ENCODE measurements at places on chromosomes 4 and X.
A peak's percentile ranks its signal among the peaks of the same experiment; 100 is the strongest.

DNA sequence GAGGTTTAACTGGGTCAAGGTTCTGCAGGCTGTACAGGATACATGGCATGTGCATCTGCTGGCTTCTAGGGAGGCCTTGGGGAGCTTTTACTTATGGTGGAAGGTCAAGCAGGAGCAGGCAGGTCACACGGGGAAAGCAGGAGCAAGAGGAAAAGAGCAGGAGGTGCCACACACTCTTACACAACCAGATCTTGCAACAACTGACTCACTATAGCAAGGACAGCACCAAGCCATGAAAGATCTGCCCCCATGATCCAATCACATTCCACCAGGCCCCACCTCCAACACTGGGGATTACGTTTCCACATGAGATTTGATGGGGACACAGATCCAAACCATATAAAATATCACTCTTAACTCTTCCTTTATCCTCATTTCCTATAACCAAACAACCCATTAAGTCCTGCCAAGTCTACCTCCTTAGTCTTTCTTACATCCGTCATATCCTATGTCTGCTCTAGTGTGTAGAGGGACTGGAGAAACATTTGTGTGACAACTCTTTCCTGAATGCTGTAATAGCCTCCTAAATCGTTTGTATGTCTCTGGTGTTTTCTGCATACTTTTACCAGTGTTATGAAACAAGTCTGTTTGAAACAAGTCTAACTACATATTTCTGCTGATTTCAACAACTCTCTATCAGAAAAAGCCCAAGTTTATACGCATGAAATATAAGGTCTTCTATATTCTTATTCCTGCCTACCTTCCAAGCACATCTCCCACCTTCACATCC, 8.3 kb upstream of the RAP2C start:
- peak; percentile 37 for DNase-seq

DNA sequence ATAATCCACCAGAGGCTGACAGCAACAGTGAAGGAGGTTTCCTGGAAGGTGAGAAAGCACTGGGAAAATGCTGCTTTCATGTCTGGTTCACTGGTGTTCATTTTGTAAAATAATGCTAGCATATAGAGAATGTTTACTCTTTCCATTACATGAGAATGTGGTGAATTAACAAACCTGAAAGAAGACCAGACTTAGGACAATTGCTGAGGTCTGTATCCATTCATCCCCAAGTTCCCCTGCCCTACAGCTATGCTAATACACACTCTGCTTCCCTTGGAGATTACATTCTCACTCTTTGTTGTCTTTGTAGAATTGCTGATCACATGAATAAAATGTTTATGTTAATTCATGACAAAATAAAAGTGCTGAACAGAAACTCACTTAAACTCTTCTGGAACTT, 99.5 kb downstream of the ARHGAP6 start:
- DNase-seq: no peak

DNA sequence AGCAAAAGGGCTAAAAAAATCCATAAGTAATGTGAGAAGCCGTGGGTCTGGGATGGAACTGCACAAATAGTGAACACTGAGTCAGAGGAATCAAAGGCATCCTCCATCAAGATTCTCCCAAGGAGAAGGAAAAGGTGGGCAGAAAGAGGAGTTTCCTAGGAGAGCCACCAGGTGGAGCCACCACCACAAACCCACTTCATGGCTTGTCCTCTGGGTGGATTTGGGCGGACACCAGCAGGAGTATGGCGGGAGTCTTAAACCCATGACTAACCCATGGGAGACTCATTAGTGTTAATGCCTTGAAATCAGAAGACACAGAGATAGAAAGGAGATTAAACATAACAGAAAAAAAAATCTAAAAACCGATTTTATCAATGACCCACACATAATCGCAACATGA, 147.7 kb downstream of the SH3KBP1 start:
- peak; percentile 64 for DNase-seq

- no peak for DNase-seq
These were observed 190.1 kb upstream of the HS3ST1 start for GRCh38 chr4:11618666-11619282.

DNA sequence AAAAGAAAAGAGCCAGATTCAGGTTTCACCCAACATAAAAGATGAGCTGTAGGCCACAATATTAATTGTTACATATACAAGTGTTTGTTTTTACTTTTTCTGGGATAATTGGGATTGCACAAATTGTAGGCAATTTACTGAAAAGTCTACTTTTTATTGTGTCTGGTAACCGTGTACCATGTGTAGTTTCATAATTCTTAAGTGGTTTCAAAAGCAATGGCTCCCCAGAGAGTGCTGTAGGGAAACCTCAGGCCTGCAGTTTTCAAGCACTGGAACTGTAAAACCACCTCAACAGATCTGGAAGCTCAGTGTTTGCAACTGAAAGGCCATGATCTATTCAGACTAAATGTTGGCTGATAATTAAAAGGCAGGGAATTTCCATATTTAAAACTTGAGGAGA, 53.9 kb upstream of the MMAA start:
- DNase-seq: no peak

DNA sequence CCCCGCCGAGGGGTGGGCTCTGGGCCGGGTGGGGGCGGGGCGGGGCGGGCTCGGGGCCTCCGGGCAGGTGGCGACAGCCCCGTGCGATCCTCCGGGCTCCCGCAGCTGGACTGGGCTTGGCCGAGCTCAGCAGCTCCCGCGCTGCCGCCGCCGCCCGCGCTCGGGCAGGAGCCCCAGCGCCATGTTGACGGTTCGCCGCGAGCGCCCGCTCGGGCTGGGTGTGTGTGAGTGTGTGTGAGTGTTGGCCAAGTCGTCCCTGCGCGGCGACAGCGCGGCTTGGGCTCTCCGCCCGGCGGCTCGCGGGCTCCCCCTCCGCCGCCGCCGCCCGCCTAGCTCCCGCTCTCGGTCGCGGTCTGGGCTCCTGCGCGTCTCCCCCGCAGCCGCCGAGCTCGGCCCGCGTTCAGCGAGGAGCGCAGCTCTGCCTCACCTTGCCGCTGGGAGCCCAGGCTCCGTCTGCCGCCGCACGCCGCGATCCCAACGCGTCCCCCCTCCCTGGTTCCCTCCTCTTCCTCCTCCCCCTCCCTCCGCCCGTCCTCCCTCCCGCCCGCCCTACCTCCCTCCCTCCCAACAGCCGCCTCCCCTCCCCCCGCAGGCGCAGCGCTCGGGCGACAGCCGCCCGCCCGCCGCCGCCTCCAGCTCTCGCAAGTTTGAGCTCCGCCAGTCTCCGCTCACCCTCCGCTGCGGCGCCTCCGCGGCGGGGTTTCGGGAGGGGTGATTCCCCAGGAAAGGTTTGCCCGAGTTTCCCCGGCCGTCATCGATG, at the start of gene BCOR:
TSS of gene BCOR (minus strand) at position 455 of the 760 bp plus-strand sequence. CDS start 20,029 bp downstream, outside the sequence.
- DNase-seq: peak; percentile 55

DNA sequence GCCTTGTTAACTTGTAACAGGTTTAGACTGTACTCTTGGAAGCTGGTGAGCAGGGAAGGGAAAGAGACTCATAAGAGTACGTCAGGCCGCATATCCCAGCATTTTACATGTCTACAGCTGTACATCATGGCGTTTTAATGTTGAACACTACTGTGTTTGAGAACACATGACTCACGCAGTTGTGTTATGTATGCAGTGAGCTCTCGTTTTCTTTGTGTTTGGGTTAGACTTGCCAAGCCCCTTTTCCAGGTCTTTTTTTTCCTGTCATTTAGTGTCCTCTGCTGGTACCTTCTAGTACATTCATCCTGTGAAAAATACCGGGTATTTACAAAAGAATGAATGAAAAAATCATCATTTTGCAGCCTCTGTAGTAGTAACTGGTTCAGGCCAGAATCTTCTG, 35.3 kb downstream of the SMS start:
- peak; percentile 74 for DNase-seq

- no peak for DNase-seq
These were observed 114.9 kb downstream of the EFHC2 start for GRCh38 chrX:44228621-44229020.

GRCh38 chrX:3589474-3589873, 124.0 kb downstream of the PRKX start:
- no peak for DNase-seq

DNA sequence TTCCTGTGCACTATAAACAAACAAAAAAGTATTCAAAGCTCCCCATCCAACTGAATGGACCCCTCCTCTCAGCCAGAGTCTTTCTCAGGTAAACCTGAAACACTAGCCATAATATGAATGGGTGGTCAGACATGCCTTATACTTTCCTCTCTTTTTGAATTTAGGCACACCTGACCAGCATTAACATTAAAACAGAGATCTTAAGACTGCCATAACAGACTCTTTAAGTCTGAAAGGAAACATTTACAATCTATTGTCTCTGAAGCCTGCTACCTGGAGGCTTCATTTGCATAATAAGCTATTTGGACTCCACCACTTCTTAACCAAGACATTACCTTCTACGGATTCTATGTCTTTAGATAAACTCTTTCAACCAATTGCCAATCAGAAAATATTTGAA, 56.9 kb upstream of the SPIN4 start:
- no peak for DNase-seq

DNA sequence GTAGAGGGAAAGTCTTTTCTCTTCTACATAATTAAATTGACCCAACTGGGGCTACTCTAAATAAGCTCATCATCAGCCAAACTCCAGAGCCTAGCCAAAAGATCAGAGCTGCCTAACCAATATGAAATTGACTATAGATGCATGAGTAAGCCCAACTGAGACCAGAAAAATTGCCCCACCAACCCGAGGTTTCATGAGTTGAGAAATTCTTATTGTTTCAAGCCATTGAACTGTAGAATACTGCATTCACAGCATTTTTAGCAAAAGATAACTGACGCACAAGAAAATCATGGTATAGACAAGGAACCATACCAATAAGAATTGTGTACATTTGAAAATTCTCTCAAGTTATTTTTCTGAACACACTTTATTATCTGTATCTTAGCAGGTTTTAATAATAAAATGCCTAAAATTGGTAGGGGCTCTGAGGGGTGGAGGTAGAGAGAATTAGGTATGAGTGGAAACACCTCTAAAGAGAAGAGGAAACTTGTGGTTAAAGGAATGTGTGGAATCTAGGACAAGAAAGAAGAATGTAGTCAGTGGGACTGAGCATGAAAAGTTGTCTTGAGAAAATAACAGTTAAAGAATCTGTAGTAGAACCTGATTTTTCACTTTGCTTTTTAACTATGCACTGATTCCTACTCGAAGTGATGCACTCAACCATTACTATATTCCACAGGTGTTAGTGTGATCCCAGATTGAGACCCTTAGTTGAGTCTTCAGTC, 200.9 kb upstream of the PPP1R2C start:
- DNase-seq: peak; percentile 30

GRCh38 chr4:183571350-183571941, 66.6 kb downstream of the ING2 start:
- DNase-seq: peak; percentile 78

- peak; percentile 64 for DNase-seq
These were observed 31.2 kb downstream of the CCNI start for GRCh38 chr4:77044461-77045150.

DNA sequence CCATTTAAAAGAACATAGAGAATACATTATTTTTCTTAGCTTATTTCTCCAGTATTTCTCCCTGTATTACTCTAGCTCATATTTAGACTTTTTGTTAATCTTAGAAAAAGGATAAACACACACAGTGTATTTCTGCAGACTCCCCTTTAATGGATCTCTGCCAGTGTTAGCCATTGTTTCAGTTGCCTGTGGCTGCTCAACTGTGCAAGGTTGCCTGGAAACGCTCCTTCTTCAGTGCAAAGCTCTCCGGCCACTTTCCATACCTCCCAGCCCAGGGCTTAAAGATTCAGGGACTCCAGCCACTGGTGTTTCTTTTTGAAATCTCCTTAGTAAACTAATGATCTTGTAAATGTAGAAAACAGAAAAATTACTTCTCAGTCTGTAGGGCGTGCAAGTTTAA, 104.9 kb downstream of the SLIT2 start:
- peak; percentile 37 for DNase-seq

- DNase-seq: peak; percentile 10
These were observed 244.5 kb upstream of the SPANXN1 start for GRCh38 chrX:145002771-145003170.

DNA sequence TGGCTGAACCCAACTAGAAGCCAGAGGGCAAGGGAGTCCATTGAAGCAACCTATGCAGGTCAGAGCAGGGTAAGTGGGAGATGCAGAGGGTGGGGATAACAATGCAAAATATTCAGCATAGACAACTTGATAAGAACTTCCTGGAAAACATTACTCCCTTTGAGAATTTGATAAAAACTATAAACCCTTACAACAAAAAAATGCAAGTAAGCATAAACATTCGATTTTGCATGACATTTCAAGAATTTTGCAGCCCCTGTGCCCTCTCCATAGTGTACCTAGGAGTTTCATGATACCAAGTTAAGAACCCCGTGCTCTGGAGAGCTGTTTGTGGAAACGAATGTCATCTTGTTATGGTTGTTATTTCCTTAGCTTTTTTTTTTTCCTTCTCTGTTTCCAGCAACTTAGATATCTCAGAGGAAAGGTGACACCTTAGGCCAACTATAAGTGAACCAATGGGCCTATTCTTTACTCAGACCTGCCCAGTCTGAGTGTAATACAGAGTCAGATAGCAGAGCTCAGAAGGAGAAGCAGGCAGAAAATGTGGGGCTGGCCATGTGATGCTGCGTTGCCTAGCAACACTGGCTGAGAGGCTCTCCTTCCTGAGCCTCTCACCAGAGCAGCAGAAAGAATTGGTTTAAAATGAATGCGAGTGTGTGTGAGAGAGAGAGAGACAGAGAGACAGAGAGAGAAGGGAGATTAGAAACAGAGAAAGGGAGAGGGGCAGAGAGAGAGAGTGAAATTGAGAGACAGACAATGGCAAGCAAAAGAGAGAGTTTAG, 36.7 kb upstream of the GABRQ start:
- DNase-seq: no peak

DNA sequence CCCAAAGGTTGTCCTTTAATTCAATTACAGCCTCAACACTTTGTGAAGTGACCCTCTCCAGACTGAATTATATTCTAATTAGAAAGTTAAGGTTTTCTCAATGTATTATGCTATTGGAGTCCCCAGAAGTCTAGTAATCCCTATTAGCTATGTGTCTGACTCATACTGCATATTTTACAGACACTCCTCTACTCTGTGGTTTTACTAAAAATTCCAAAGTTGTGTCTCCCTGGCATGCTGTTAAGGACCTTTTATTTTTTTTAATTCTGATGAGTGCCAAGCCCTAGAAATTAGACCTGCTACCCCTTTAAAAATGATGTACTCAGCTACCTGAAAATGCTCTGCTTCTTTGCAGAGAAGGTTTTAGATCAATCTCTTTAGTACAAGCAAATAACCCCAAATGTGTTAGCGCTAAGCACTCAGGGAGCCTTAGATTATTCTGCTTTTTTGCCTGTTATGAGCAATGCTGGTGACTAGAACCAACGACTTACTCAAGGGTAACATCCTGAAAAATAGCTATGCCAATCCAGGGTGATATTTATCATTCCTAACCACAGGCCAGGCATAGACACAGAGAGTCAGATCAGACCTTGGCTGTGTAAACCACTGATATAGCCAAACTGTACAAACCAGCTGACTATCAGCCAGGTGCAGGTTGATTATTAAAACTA, 26.1 kb upstream of the CXCL13 start:
- peak; percentile 85 for DNase-seq

- DNase-seq: peak; percentile 10
These were observed 1.0 kb upstream of the TLR1 start for GRCh38 chr4:38805530-38806145.

- DNase-seq: peak; percentile 31
These were observed 25.5 kb downstream of the GPRASP3 start for GRCh38 chrX:102745857-102746584.

Measured in iris pigment epithelial cell (primary cell).